ENCODE measurements at places on chromosomes 6 and 20.

DNA sequence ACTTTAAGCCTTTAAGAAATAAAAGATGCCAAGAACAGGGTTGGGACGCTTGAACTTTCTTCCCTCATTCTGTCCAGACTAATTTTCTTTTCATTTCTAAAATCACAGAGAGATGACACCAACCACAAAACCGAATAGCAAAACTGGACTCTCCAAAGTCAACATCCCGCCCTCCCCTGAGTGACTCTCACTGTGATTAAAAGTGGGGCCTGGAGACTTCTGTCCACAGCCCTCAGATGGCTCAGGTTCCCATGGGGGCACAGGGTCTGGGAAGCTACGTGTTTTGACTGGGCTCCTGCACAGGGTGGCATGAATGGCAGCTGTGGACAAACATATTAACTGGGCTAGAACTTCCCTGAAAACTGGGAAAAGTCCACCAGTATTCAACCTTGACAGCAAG lies 6.3 kb downstream of the FRMD1 start:
- no peak for DNase-seq

DNA sequence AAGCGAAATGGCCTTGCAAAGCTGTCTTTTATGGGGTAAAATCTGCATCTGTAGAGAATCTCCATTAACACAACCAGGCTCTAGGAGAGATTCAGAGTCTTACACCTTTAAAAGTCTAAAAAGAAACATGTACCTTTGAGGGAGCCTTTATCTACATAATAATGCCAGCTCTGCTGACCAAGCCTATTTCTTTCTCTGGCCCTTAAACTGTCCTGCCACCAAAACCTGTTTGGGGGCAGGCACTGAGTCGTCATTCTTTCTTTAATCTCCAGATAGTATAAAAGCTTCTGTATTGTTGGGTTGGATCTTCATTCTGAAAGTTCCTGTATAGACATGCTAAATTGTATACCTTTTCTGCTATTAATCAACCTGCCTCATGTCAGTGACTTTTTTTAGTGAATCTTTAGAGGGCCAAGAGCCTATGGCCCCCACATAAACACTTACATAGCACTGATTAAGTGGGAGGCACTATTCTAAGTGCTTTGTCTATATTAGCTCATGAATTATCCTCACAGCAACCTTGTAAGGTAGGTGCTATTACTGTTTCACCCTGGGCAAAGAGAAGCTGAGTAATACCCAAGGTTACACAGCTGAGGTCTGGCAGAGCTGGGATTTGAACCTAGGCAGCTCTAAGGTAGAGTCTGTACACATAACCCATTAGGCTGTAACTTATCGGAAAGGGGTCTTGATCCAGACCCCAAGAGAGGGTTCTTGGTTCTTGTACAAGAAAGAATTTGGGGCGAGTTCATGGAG lies 232.3 kb upstream of the DTNBP1 start:
- DNase-seq = no peak

GRCh38 chr6:161973064-161973463 lies 699.2 kb upstream of the AGPAT4 start:
- DNase-seq = no peak

DNA sequence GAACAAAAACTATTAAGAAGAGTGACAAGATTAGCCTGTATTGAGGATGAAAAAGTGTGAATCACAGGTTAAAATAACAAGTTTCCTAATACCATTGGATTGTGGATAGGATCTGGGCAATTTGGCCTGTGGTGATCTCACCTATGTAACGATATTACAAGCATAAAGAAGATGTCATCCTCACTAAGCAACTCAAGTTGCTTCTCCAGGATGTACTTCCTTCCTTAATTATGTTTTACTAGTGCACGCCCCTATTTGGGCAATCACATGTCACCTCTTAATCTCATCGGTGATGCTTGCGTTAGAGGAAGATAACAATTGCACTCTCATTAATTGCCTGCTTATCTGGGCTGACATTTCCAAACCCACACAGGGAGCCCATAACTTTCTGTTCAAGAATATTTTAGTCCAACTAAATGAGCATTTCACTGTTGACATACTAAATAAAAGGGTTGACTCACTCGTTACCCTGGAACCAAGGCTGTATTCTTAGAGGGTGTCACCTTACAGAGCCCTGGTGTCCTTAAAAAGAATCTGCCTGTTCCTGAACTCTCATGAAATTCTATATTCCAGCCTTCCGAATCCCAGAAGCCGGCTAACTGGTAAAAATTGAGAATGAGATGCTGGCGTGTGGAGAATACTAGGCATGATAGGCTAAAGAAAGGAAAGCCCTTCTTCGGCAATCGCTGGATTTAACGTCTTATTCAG lies 88.2 kb upstream of the ATXN1 start:
- DNase-seq = no peak

GRCh38 chr6:149050160-149050559 lies 267.4 kb upstream of the TAB2 start:
- no peak for DNase-seq

- peak; percentile 19 for DNase-seq
These were observed 14.5 kb downstream of the TREM1 start for GRCh38 chr6:41271901-41272395.

GRCh38 chr6:14016432-14016831 lies 91.7 kb downstream of the RNF182 start:
- no peak for DNase-seq

- DNase-seq = no peak
These were observed 131.4 kb upstream of the TRAF3IP2 start for GRCh38 chr6:111737065-111737521.
